BJ (cell line): ENCODE measurements at places on chromosomes 2 and 18. TPM values are rescaled to one million over a fixed set of nuclear protein-coding genes. Genes with fewer than 3 reads are reported as not detected.

The SATB2 gene
- polyA plus RNA-seq, result 2.7 and 4.8 TPM in 2 replicates

The SPAST gene
- polyA plus RNA-seq, result 4.5 and 10.3 TPM in 2 replicates

The ANKRD30B gene
- 0.05 TPM in 1 of 2 replicates, not detected in the other for polyA plus RNA-seq

The DNAJC5G gene
- not detected in 2 replicates for polyA plus RNA-seq

The LINC00305 gene
- not detected in 2 replicates for polyA plus RNA-seq

The NT5DC4 gene
- polyA plus RNA-seq, result not detected in 2 replicates

The HOXD13 gene
- polyA plus RNA-seq, result 0.43 and 0.71 TPM in 2 replicates

The SLC30A3 gene
- polyA plus RNA-seq, result 0.06 and 0.10 TPM in 2 replicates

DNA sequence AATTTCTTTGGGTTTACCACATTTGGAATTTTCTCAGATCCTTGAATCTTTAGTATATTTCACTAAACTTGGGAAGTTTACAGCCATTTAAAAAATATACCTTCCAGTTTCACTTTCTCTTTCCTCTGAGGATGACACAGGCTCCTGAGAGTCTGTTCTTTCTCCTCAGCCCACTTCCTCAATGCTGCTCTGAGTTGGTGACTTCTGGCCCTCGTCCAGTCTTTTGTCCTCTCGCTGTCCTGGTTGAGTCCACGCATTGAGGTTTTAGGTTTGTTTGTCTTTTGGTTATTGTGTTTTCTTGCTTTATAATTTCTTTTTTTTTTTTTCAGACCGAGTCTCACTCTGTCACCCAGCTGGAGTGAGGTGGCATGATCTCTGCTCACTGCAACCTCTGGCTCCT, 40.7 kb upstream of the GALR1 start:
- no peak for DNase-seq

DNA sequence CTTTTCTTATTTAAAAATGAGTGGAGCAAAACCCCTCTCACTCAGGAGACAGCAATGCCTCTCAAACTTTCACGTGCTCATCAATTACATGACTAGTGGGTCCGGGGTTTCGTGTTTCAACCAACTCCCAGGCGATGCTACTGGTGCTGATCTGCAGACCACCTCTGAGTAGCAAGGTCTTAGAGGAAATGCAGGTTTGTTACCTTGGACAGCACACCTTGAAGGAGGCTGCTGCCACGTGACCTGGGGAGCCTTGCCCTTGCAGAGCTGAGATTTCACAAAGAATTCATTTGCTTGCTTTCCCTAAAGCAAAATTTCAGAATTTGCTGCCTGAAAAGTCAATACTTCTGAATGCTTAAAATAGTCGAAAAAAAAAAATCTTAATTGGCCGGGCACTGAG, 32.4 kb downstream of the SMIM21 start:
- DNase-seq, result no peak

GRCh38 chr2:40096360-40096759, 317.3 kb upstream of the THUMPD2 start:
- DNase-seq, result no peak

GRCh38 chr2:158644139-158644538, 151.0 kb upstream of the DAPL1 start:
- peak; percentile 36 for DNase-seq

- peak; percentile 99 for DNase-seq
These were observed at the start of gene IMP4 for GRCh38 chr2:130342533-130343275. TSS of gene IMP4 (plus strand) at chr2:130342897. CDS start at chr2:130342933, 36 bp downstream.

DNA sequence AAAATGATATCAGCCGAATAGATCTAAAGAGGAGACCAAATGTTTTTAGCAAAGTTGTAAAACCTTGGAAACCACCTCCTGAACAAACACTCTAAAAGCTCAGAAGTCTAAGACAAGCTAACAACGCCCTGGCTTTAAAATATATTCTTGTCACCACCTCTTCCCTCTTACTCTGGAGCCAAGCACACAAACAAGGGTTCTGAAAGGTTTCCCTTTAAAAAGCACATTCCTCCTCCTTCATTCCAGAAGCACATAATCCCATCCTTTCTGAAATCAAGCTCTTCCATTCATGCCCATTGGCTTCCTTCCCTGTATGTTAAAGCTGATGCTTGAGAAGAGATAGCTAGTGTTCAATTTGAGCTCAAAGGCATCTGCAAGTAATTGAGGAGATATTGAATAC, 382.0 kb downstream of the LNPK start:
- no peak for DNase-seq

GRCh38 chr18:24397694-24398368, at the start of gene OSBPL1A:
TSS of gene OSBPL1A (minus strand) at chr18:24397824. CDS start at chr18:24377533, 20,291 bp downstream.
- DNase-seq, result peak; percentile 45

DNA sequence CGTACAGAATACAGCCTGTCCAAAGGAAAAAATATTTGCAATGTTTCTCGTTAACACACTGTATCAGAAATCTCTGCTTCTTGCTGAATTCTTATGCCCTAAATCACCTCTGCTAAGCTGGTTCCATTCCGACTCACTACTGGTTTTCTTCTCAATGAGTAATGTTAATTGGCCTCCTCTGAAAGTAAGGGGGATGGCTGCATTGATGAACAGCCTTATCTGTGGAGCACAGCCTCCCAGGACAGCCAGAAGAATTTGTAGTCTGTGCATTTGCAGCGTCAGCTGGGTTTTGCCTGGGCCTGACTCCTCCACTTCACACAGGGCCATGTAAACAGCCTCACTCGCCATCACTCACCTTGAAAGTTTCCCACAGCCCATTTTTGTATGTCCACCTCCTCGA, 127.7 kb downstream of the RNF152 start:
- DNase-seq, result peak; percentile 26
